ENCODE measurements at places on chromosomes 1 and 21.

DNA sequence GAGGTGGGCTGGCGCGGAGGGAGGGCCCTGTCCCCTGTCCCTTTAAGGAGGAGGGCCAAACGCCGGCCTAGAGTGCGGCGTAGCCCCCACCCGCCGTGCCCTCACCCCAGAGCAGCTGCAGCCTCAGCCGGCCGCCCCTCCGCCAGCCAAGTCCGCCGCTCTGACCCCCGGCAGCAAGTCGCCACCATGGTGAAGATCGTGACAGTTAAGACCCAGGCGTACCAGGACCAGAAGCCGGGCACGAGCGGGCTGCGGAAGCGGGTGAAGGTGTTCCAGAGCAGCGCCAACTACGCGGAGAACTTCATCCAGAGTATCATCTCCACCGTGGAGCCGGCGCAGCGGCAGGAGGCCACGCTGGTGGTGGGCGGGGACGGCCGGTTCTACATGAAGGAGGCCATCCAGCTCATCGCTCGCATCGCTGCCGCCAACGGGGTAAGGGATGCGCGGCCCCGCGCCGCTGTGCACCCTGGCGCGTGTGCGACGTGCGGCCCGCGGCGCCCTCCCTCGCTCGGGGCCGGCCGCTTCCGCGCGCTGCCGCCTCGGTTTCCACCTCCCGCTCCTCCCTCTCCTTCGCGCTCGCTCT, at the start of gene PGM1:
PGM1 (plus strand) TSS at position 109 of the 583 bp plus-strand sequence; CDS start at position 187, 78 bp downstream.
- peak; percentile 84 for DNase-seq

GRCh38 chr1:14842361-14842760, 243.9 kb downstream of the KAZN start:
- no peak for DNase-seq

DNA sequence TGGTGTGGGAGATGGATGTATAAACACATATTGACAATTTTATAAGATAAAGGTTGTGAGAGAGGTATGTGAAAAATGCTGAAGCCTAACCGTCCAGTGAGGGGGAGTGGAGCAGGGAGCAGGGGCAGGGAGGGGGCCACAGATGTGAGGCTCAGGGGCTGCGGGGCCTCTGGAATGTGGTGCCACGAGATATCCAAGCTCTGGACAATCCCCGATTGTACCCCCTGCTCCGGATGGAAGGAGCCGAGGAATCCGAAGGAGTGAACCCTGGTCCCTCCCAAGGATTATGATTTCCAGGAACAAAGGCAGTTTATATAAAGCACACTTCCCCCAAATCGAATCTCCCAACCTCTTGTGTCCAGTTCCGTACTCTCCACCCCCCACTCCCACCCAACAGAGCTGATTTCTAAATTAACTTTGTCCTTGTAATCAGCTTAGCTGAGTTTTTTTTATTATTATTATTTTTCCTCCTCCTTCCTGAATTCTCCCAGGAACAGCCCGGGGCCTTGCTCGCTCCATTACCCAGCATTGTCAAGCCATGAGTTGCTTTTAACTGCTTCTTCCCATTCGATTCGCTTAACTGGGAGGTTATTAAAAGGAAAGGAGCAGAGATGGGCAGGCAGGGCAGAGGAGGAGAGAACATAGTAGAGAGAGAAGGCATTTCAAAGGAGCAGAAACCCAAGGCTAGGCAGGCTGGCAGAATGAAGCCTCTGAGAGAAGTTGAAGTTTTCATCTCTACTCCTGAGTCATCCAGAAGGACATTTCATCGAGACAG, 9.4 kb downstream of the KIRREL1 start:
- peak; percentile 52 for DNase-seq

GRCh38 chr21:36535618-36536241, 55.8 kb upstream of the CLDN14 start:
- no peak for DNase-seq

DNA sequence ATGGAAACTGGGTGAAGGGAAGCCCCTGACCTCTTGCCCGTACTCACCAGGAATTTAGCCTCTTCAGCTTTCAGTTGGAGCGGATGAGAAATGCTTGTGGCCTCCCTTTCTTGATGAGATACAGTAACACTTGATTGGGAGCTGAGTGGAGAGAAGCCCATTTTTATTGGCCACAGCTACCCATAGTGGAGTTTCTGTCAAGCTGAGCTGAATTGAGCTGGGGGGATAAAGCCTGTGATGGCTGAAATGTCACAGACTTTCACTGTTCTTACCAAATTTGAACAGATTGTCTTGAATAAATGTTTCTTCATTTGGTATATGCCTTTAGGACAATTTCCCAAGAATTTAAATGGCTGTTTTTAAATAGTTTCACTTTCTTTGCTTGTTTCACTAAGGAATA, 125.9 kb downstream of the ZMYM4 start:
- DNase-seq = no peak

DNA sequence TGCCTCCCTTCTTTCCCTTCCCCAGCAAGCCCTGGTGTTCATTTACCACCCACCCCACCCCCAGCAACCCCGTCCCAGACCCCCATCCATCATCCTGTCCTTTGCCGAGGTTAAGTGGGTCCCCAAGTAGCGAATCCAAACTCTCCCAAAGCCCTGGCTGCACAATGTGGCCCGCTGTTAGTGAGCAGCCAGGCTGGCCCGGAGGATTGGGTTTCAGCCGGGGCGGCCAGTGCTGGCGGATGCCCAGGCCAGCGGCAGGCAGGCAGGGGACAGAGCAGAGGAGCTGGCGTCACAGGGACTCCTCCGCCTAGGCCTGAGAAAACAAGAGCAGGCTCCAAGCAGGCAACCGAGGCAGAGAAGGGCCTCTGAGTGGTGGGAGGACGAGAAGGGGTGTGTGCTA, 61.4 kb downstream of the EPHB2 start:
- DNase-seq = no peak

GRCh38 chr1:85656256-85656655, 52.0 kb downstream of the ZNHIT6 start:
- no peak for DNase-seq

DNA sequence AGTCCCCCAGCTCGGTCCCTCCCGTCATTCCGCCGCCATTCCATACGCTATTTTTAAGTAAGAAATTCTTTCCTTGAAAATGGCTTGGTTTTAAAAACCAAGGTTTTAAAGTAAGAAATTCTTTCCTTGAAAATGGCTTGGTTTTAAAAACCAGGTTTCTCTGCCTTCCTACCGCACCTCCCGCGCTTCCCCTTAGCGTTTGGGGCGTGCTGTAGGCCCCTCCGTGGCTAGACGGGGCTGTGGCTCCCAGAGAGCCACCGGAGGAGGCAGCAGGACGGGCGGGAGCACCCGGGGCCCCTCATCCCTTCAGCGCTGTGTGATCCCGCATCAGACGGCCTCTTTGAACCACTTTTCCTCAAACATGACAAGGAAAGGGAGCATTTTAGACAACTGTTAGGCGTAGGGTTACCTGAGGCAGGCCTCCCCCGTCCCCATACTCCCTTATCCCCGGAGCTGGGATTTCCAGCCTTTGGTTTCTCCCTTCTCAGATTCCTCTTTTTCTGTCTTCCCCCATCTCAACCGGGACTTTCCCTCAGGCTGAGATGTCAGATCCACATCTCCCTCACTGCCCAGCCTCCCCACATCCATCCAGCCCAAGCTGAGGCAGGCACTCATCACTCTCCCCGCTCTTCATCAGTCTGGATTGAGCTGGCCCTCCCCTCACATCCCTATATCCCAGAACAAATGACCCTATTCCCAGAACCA, 541 bp upstream of the CD58 start:
- peak; percentile 49 for DNase-seq

DNA sequence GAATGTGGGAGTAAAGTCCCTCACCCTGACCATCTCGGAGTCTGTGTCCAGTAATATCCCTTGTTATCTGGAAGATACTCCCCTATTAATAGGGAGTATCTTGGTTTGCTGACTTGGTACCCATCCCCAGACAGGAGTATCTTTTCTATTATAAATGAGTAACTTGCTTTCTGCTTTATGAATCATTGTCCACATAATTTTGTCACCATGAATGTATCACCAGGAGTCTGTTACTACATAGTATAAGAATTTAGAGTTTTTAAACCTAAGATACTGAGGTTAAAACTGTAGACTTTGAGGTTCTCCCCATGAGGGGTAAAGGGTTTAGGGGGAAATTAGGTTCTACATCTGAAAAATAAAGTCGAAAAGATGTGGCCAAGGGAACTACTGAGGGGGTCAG, 175.6 kb downstream of the FCRL5 start:
- no peak for DNase-seq

DNA sequence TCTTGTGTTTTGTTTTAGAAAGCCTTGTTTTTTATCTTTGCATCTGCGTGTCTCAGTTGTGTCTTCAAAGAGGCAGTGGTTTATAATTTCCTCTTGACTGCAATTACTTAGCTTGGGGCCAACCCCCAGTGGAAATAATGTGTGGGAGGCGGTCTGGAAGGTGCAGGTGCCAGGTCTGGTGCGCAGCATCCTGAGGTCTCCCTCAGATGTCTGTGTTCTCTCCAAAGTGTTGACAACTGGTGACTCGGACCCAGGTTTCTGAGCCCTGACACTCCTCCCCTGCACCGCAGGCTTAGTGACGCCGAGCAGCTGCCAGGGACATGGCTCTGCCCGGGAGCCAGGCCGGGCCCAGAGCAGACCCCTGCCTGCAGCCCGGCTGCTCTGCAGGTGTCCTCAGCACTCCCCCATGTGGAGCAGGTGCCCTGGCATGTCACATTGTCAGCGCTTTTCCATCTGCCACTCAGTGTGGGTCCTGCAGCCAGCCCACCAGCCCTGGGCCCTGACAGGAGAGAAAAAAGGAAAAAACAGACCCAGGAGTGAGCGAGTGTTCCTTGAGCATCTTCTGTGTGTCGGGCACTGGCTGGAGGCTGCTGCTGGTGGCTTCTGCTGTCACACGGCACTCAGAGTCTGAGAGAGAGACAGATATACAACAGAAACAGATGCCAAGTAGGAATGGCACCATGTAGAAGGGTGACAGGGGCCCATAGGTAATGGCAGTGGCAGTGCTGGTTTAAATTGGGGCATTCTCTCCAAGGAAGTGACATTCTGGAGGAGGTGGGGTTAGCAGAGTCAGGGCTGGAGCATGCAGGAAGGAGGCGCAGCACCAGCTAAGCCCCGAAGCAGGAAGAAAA, 24.8 kb upstream of the SELENON start:
- DNase-seq = peak; percentile 52

DNA sequence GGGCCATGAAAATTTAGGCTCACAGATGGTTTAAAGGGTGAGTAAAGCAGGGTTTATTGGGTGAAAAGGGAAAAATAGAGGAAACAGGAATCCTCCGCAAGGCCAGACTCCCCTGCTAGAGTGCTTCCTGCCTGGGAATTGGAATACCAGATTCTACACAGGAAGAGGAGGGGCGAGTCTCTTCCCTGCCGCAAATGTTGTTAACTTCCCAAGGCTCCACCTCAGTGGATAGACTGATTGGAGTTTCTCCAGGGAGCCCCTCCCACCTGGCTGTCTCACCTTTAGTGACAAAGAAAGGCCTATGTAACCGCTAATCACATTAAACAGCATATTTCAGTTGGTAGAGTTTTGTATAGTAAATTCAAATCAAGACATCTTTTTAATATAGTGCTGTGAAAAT, 1450.1 kb downstream of the KCNT2 start:
- peak; percentile 5 for DNase-seq

DNA sequence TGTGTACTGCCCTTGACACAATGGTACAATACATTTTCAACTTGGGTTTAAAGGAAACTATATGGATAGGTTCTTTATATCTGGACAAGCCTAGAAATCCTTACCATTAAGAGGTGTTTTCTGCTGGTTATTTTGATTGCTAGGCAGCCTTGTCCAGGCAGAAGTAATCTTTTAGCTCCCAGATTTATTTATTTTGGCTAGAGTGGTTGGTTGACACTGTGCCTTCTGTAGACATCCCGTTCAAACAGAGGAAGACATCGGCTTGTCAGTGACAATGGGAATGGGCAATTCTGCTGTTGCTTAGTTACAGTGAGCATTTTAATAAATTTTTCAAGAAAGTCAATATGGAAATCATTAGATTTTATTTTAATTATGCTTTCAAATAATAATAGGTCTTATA, 138.8 kb downstream of the VPS13D start:
- DNase-seq = no peak

DNA sequence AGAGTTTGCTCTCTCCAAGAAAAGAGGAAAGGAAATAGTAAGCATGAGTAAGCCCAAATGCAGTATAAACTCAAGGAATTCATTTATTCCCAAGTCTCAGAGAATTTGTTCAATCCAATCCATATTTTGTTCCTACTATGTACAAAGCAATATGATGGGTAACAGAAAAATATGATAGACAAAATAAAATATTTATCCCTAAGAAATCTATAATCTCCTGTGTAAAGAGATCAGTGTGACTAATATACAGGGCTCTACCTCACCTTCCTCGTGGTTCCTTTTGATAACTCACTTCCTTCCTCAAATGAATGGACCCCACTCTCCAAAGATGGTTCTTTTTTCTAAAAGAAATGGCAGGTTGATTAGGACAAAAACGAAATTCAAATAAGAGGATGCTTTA, 7.6 kb downstream of the CLSPN start:
- no peak for DNase-seq

DNA sequence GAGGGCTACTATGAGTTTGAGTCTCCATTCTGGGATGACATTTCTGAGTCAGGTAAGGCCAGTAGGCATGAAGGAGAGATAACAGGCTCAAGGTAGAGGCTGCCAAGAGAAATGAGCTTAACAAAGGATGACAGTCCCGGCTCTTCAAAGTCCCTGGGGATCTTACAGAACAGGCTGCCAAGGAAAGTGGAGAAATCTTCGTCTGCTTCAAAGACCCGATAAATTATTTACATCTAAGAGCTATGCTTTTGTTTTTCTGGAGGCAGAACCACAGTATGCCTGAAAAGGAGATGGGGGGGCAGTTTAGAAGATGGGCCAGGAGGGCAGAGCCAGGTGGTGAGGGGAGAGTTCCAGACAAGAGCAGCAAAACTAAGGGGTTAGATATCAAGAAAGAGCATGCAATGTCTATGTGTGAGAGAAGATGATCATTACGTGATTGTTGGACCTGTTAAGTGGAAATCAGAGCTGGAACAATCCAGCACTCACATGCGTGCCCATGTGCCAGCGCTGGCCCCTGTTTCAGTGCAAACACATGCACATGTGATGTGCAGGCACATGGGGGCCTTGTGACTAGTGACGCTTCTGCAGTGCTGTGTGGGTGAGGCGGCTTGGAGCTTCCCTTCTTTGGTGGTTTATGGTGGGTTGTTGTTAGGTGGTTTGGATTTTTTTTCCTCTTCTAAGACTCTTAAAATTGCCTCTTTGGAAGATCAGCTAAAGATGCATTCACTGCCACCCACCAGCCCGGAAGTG, 25.7 kb downstream of the CAMK1G start:
- no peak for DNase-seq

- DNase-seq = no peak
Measured at GRCh38 chr1:212010004-212010403, 25.4 kb downstream of the INTS7 start.

DNA sequence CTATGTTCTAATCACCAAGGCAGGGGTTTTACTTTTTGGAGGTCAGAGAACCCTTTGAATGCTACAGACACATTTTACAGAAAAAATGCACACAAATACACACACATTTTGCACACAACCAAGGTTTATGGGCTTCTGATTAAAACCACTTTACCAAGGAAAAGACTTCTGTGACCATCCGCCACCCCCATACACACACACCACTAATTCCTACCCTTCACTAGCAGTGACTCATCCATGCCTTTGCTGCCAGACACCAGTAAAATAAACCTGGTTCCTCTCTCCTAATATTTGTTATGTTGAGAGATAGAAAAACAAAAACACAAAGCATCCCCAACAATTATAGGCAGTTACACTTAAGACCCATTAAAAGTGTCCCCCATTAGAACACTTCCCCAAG, 12.9 kb downstream of the PIGM start:
- no peak for DNase-seq

GRCh38 chr1:29651246-29651645, 414.9 kb downstream of the PTPRU start:
- DNase-seq = no peak

GRCh38 chr1:223820971-223821370, 24.8 kb downstream of the TP53BP2 start:
- no peak for DNase-seq

Measured in ELF-1 (cell line).